ENCODE measurements at places on chromosomes 4 and X.

DNA sequence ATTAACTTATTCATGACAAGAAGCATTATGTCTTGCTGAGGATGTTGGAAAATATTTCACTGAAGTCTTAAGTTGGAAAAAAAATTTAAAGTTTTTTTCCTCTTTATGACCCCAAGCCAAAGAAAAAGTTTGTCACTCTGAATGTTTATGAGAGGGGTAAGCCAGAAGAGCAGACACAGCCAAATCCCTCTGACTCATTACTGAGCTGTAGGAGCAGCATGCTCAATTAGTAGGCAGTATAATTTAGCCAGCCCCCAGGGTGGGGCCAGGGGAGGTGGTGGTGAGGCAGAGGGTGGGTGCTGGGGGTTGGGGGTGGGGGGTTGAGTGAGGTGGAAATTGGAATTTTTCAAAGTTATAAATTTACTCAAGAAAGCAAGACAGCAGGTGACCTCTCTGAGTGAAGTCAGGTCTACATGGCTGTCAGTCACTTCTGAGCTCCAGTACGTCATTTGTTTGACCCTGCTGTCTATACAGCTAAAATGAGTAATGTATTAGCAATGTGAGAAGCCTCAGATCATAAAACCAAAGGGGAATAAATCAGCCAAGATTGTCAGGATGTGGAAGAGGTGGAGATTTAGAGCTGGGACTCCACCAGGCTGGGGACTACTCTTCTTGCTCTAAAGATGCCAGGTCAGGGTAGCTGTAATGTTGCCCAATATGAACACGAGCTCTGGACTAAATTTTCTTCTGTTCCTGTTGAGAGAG lies 98.8 kb upstream of the NDP start:
- DNase-seq, result no peak

GRCh38 chrX:28920153-28920943 lies 333.1 kb downstream of the IL1RAPL1 start:
- no peak for DNase-seq

- DNase-seq, result no peak
Measured at GRCh38 chrX:40104630-40104984, 6.8 kb upstream of the BCOR start.

DNA sequence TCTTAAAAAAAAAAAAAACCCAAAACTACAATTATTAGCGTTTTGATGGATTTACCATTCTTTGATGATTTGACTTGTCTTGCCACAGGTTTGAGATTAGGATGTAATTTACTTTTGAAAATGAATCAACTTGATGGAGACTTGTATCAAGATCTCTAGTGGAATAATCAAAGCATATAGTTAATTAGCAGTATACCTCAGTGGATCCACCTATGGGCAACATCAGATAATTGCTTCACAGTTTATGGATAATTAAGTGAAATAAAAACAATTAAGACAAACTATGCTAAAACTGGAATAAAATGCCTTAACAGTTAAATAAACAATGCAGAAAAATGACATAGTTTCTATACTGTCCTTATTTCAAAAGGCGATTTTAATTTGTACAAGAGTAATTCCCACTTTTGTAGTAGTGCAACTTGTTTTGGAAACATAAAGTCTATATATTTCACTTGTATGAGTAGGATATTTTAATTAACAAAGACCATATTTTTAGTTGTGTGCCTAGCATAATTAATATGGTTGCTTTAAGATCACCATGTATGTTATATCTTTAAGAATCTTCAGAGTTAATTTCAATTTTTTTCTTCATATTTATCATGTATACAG lies 4.2 kb downstream of the CPEB2 start:
- DNase-seq, result no peak

- no peak for DNase-seq
Measured at GRCh38 chr4:157204634-157205244, 15.8 kb upstream of the GRIA2 start.

DNA sequence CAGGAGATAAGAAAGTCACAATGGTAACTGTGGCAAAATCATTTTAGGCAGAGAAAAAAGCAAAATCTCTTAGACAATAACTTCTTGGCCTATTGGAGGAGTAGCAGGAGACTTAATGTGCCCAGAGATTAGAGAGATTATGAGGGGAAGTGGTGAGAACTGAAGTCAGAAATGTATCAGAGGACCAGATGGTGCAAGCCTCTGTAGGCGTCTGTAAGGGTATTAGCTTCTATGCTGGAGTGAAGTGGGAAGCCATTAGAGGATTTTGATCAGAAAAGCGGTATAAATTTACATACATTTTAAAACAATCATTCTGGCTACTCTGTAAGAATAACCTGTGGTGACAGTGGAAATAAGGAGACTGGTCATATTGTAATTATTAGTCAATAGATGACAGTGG lies 236.7 kb downstream of the FAT4 start:
- DNase-seq, result no peak

DNA sequence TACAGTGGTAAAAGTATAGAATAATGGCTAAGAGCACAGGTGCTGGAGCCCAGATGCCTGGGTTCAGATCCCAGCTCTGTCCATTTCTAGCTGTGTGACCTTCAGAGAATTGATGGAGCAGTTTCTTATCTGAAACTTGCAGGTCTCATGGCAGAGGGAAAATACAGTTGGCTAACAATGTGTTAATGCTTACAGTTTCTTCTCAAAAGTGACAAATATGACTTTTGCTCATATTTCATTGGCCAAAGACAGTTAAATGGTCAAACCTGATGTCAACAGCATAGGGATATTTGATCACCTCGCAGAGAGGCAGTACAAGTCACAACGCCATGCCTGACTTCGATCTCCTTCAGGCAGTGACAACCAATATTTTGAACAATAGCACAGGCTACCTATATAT lies 60.2 kb upstream of the LCORL start:
- DNase-seq, result no peak

GRCh38 chrX:129659861-129660260 lies 5.1 kb upstream of the APLN start:
- no peak for DNase-seq

DNA sequence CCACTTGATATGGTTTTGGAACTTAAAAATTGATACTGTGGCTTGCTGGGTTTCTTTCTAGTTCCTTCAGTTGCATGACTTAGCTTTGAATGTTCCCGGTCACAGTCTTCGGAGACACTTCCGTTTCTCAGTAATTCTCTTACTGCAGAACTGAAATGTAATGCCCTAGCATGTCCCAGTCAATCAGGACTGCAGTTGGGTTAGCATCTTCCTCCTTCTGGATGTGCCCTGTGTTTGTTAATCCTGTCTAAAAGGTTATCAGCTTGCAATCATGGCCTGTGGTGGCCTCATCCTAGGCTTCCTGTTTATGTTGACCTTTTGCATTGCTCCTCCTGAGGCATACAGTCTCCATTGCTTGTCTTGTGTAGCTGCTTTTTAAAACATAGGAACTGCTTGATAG lies 275.9 kb downstream of the ARHGAP10 start:
- DNase-seq, result no peak

GRCh38 chr4:184217634-184218033 lies at the start of gene ENPP6:
Gene ENPP6 (minus strand): TSS chr4:184217873. CDS start chr4:184217819, 54 bp downstream.
- no peak for DNase-seq

DNA sequence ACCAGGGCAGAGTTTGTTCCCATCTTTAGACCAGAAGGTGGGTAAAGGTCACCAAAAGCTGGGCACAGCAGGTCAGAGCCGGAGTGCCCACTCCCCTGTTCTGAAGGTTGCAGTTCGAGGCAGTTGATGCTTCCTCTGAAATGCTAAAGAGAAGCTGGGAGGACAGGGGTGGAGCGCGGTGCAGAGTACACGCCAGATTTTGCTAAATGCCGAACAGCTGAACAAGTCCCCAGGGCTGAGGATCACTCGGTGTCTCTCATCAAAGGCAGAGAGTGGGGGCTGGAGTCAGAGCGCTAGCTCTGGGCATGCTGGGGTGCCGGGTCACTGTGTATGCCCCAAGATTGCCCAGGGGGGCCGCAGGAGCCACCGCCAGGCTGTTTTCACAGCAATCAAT lies 197.0 kb downstream of the BCOR start:
- no peak for DNase-seq

GRCh38 chr4:2848449-2848848 lies 4.8 kb downstream of the ADD1 start:
- no peak for DNase-seq

DNA sequence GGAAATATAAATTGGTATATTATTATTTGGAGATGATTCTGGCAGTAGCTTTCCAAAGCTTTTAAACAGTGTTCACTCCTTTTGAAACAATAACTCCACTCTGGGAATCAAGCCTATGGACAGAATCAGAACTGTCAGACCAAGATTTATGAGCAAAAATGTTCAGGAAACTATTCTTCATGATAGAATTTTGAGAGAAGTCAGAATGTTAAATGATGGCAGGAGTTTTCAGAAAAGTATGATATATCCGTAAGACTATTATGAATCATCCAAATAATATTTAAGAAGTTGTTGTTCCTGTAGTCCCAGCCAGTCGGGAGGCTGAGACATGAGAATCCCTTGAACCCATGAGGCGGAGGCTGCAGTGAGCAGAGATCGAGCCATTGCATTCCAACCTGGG lies 50.5 kb upstream of the ADGRG2 start:
- no peak for DNase-seq

DNA sequence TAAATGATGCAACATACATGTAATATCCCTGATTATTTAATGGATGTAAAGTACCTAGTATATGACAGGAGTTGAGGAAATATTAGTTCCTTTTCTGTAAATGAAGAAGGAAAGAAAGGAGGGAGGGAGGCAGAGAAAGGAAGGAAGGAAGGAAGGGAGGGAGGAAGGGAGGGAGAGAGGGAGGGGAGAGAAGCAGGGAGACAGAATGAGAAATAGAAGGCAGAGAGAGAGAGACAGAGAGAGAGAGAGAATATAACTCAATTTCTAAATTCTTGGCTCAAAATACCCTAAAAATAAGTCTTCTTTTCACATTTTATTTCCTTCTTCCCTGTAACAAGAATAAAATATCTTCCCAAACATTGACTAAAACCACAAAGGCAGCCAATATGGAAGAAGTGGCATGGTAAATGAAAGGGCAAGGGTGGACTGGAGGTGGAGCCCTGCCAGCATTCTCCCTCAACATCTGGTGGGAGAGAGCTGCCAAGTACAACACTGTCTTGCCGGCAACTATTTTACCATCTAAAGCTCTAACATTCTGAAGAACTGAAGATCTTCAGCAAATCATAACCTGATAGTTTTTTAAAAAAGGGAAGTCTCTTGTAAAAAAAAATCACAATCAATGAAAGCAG lies 245.1 kb downstream of the PPP3CA start:
- no peak for DNase-seq

GRCh38 chr4:876780-877179 lies 50.9 kb upstream of the CPLX1 start:
- DNase-seq, result no peak

- peak; percentile 49 for DNase-seq
Measured at GRCh38 chr4:152460488-152460887, 75.4 kb downstream of the FBXW7 start.

GRCh38 chr4:174119051-174119450 lies 164.4 kb downstream of the FBXO8 start:
- DNase-seq, result no peak

- no peak for DNase-seq
Measured at GRCh38 chr4:151671541-151672059, 89.2 kb downstream of the GATB start.

- DNase-seq, result peak; percentile 51
Measured at GRCh38 chr4:68271851-68272357, 26.4 kb upstream of the TMPRSS11B start.

DNA sequence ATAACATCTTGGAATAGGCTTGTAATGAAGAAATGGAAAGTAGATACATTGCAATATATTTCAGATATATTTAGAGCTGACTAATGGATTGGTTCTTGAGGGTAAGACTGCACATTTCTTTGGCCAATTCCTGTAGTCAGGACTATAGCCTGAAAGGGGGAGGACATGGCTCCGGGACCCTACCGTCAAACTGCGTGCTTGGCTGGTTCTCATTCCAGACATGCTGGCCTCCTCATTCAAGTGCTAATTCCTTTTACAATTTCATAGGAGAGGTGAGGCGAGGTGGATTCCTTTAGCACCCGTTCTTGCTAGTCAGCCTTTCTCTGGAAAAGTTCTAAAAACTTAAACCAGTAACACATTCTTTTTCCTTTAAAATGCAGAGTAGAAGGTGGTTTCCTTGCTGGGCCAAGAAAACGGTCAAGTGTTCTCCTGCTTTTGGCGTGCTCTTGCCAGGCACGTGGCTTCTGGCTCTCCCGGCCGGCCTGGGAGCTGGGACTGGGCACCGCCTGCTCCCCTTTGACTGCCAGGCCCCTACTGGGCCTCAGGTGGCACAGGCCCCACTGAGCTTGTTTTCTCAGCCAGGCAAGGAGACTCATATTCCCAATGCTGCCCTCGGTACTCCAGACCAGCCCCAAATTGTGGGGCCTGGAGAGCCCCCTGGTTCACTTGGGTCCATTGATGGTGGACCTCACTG lies 167.2 kb downstream of the STK32B start:
- no peak for DNase-seq

DNA sequence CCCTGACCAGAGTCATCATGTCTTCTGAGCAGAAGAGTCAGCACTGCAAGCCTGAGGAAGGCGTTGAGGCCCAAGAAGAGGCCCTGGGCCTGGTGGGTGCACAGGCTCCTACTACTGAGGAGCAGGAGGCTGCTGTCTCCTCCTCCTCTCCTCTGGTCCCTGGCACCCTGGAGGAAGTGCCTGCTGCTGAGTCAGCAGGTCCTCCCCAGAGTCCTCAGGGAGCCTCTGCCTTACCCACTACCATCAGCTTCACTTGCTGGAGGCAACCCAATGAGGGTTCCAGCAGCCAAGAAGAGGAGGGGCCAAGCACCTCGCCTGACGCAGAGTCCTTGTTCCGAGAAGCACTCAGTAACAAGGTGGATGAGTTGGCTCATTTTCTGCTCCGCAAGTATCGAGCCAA lies 11.0 kb downstream of the MAGEA4 start:
- no peak for DNase-seq

DNA sequence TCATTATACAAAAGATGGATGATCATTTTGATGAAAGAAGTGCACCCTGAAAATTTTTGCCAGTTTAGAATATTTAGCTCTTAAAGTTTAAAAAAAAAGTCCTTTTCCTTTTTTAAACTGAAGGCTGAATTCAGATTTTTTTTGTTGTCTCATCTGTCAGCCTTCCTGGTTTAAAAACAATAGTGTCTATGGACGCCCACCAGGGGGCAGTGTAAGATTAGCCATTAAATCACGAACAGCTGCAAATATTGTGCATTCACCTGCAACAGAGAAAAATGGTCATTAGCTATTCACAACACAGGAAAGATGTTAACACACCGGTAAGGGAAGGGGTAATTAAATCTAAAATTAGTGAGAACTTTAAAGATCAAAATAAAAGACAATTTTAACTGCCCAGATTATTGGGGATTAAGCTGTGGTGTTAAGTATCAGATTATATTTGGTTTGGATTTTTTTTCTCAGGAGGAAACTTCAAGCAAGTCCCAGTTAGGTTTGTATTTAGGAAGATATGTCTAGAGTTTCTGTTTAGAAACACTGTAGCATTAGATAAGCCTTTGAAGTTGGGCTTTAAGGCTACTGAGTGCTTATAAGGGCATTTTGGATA lies 4.4 kb upstream of the CXorf38 start:
- peak; percentile 49 for DNase-seq

- DNase-seq, result no peak
Measured at GRCh38 chr4:105758958-105759357, 50.4 kb downstream of the GSTCD start.

GRCh38 chrX:111098874-111099273 lies 2.9 kb downstream of the PAK3 start:
- DNase-seq, result no peak
